ENCODE measurements at places on chromosomes 1 and 21.
A peak's percentile ranks its signal among the peaks of the same experiment; 100 is the strongest.

- peak; percentile 65 for DNase-seq
Measured at GRCh38 chr1:65065524-65066418, 82.2 kb upstream of the AK4 start.

DNA sequence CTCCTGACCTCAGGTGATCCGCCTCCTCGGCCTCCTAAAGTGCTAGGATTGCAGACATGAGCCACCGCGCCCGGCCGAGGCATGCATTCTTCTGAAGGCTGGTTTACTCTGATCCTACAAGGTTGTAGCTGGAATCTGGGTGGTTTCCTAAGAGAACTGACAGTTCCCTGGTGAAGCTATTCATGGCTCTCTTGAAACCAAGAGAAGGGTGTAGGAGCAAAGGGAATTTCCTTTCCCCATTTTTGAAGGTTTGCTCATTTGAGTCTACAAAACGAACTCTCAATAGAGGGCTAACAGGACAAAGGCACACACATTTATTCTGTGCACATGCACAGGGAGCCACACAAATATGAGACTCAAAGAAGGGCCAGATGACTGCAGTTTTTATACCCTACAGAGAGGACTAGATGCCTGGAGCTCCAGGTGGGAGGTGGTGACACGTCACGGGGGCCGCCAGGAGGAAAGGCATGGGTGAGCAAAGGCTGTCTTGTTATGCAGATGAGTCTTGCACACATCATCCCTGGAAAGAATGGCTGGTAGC, 49.5 kb upstream of the ERRFI1 start:
- DNase-seq, result no peak

GRCh38 chr1:27445177-27445936, 44.6 kb downstream of the WASF2 start:
- no peak for DNase-seq

GRCh38 chr1:76759171-76759860, 108.0 kb upstream of the ST6GALNAC5 start:
- DNase-seq, result no peak

DNA sequence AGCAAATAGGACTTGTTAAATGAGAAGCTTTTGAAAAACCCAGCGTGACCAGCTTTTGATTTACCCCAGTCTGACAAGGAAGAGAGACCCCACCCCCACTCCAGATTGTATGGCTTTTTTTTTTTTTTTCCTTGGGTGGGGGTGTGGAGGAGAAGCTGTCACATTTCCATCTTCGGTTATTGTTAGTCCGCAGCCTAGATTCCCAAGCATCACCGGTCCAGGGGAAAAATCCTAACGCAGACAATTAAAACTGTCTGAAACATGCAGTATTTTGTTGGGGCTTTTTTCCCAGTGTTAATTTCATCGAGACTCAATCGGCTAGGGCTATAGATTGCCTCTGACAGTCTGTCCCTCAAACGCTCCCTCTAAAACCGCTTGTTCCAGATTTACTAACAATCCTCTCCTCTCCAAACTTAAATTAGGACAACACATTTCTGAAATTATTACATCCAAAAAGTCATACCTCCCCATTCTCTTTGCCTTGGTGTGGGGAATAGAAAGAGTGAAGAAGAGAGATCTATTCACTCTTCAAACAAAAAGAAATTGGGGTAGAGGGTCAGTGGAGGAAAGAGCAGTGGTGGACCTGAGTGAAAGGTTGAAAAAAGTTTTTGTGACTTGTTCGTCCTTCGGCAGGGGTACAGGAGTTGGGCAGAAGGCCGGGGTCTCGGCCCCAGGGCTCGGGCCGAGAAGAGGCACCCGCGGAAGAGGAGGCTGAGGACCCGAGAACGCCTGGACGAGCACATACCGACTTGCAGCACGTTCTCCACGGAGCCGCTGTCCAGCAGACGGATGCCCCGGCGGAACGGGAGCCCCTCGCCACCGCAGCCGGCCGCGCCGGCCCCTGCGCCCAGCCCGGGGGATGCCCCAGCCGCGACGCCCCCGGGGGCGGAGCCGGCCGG, 1.1 kb downstream of the ZSWIM5 start:
- DNase-seq, result peak; percentile 42

GRCh38 chr21:31530897-31531705, 128.4 kb upstream of the SOD1 start:
- no peak for DNase-seq

GRCh38 chr1:202247104-202247503, 53.5 kb downstream of the LGR6 start:
- DNase-seq, result no peak

DNA sequence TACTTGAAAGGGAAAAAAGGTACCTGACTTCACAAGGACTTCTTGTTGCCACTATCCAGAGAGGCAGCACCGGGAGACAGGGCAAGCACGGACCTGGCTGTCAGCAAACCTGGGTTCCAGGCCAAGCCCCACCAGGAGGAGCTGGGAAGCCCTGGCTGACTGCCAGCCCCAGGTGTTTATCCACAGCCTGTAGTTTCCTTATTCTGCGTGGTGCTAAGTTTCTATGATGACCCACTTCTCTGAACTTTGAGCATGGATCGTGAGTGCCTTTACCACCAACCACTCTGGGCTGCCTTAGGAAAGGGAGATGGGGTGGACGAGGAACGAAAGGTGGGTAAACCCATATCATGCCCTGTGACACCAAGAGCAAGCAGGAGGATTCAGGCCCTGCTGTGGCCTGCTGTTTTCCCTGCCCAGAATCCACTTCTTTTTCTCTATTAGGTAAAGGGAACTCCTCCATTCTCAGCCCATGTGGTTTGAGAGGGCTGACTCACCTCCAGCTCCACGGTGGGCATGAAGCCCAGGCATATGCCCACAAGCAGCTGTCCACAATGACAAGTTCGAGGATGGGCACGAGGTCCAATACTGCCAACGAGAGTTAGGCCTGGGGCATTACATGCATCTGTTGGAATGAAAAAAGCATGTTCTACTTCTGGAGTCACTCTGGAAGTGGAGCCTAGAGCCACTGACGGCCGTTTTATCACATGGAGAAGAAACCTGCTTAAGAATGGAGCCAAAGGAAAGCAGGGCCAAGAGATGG, 20.3 kb downstream of the TSPAN2 start:
- no peak for DNase-seq
